ENCODE measurements at places on chromosomes 3 and 15.

- no peak for DNase-seq
These were observed 266.9 kb upstream of the STT3B start for GRCh38 chr3:31265646-31266428.

DNA sequence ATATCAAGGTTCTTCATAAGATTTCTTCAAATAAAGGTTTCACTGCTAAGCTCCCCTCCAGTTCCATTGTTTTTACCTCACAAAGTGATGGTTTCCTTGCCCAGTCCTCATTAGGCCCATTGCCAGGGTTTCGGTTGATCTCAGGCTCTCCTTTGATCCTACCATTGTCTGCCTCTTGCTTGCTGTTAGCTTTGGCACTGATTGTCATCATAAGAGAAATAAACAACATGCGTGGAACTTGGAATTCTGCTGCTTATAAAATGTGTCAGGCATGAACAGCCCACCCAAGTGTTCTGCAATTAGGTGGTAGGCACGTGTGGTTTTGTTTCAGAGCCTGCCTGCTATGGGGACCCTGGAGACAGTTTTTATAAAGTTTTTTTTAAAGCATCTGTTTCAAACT, 107.6 kb upstream of the BFSP2 start:
- no peak for DNase-seq

DNA sequence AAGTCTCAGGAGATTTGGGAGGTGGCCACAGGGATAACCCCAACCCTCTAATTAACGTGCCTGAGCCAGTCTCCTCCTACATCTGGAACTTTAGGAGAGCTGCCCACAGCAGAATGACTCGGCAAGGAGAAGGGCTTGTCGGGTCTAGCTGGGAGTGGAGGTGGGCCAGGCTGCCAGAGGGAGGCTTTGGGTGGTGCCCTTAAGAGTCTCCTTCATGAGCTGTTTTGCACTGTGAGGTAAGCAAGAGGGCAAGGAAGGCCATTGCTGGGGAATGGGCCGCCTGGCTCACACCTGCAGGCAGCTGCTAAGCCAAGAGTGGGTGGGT, 3.6 kb upstream of the TNK2 start:
- DNase-seq, result no peak

GRCh38 chr15:89119489-89120478, 31.5 kb downstream of the ABHD2 start:
- no peak for DNase-seq

DNA sequence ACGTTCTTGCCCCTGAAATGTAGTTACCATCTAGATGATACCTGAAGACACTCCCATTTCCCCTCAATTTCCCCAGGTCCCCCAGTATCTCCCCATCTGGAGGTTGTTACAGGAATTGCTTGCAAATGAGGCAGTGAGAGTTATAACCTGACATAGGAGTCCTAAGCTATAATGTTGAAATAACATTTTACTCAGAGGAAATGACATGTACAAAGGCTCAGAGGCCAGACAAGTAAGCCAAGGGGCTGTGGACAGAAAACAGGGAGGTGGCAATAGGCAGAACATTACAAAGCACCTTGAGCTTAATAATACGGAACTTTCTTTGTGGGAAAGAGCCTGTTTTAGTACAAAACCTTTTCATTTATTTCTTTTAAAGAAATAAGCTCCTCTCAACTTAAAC, 171.9 kb downstream of the FRMD5 start:
- DNase-seq, result no peak

- DNase-seq, result no peak
These were observed 82.8 kb downstream of the MAGI1 start for GRCh38 chr3:65955792-65956477.

DNA sequence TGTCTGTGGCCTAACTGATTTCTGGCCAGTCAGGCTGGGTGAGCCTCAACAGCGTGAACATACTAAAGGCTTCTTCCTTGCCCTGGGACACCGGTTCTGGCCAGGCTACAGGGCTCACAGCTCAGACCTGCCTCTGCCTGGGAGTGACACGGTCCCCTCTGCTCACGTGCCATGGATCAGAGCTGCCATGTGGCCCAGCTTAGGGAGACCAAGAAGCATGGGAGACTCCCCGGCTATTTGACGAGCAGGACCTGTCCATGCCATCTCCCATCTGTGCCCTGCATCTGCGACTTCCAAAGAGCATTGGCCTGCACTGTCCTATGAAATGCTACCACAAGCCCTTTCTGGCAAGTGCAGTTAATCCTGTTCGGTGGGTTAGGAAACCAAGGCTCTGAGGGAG, 57.4 kb downstream of the APBA2 start:
- DNase-seq, result no peak

Measured in CD4-positive, alpha-beta T cell treated with Interleukin-1 beta for 1 hour (primary cell).